Left ventricle myocardium inferior (tissue), 1 donor: ENCODE measurements at places on chromosomes 4 and X. TPM values are rescaled to one million over a fixed set of nuclear protein-coding genes. Genes with fewer than 3 reads are reported as not detected.

DNA sequence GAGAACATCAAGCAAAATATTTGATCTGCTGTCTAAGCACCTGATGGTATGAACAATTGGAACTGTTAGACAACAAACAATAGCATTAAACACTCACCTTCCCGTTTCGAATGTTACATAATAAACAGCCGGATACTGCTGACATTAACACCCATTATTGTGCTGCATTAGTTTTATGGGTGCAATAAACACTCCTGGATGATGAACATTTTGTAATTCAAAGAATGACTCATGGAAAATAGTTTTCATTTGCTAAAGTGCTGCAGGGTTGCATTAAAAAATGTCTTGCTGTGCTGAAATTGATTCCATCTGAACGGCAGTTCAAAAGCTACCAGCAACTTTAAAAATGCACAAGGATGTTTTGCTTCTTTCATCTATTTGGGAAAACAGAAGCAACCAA, 100.8 kb upstream of the SORBS2 start:
- H3K4me3 ChIP-seq: no peak overlapping the region
- no peak for DNase-seq
- H3K4me1 ChIP-seq: no peaks in the 10 kb centered on the region
- H3K36me3 ChIP-seq: no peaks in the 10 kb centered on the region

- H3K36me3 ChIP-seq: no peaks in the 10 kb centered on the region
- H3K4me3 ChIP-seq: no peak overlapping the region
- no peak overlapping the region for H3K27ac ChIP-seq
- no peak for DNase-seq
- peaks cover 15% of the 10 kb centered on the region for H3K4me1 ChIP-seq
These were observed 372.6 kb downstream of the BCOR start for GRCh38 chrX:39725114-39725513.

- no peak overlapping the region for H3K27ac ChIP-seq
- peaks cover 38% of the 10 kb centered on the region for H3K4me1 ChIP-seq
- H3K27me3 ChIP-seq: no peaks in the 10 kb centered on the region
- peaks cover under 1% of the 10 kb centered on the region for H3K36me3 ChIP-seq
These were observed 1.4 kb upstream of the UFSP2 start for GRCh38 chr4:185426960-185427688.

- DNase-seq: peak; percentile 43
- no peaks in the 10 kb centered on the region for H3K27me3 ChIP-seq
- H3K4me3 ChIP-seq: no peak overlapping the region
- H3K27ac ChIP-seq: peak overlapping the region; percentile 66
These were observed 66.4 kb downstream of the DIPK2B start for GRCh38 chrX:45134315-45134731.

- no peaks in the 10 kb centered on the region for H3K27me3 ChIP-seq
- DNase-seq: no peak
- no peak overlapping the region for H3K27ac ChIP-seq
- H3K4me3 ChIP-seq: no peak overlapping the region
These were observed 332.9 kb upstream of the PITX2 start for GRCh38 chr4:110955748-110956147.

DNA sequence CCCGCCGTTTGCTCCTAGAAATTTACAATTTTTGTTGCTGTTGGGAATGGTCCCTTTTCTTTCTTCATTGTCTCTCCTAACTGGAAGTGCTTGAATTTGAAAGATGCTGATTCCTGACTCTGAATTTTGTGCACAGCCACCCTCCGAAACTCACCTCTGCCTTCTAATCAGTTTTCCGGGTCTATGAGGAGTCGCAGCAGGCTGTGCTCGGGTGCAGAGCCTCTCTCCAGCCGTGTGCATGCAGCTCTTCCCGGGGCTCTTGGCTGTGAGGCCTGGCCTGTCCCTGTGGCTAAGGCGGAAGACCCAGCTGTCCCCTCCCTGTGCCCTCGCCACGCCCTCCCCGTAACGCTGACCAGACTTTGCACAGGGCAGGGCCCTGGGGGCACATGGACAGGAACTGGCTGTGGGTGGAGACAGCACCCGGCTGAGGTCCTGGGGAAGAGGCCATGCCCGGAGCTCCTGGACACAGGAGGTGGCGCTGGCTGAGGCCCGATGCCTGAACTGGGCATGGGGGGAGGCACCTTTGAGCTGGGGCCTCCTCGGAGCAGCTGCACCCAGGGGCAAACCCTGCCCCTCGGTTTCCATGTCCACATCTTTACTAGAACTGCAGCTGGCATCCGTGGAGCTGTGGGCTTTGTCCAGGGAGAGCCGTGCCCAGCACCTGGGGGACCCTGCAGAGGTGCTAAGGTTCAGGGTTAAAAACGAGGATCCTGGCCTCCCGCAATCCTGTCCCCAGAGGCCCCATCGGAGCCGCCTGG, 32.6 kb upstream of the SPON2 start:
- no peak overlapping the region for H3K4me3 ChIP-seq
- DNase-seq: no peak
- H3K27me3 ChIP-seq: no peaks in the 10 kb centered on the region
- H3K27ac ChIP-seq: no peak overlapping the region
- H3K4me1 ChIP-seq: peaks cover 53% of the 10 kb centered on the region

DNA sequence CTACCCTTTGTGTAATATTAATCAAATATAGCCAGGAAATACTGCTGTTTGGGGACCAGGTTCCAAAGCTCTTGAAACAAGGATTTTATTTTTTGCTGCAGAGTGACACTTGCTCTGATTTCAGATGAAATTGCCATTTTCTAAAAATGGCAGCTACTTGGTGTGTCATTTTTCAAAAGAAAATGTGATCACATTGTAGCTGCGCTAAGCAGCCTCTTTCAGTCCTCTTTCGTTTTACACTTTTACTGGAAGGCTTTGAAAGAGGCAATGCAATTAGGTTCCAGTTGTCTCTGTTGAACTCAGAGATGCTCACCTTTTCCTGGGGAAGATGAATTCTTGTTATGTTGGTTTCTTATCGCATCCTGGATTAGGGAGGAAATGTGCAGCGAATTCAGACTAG, 85.1 kb downstream of the CT47B1 start:
- H3K36me3 ChIP-seq: no peaks in the 10 kb centered on the region
- H3K4me1 ChIP-seq: peaks cover 14% of the 10 kb centered on the region
- H3K4me3 ChIP-seq: no peak overlapping the region
- H3K27me3 ChIP-seq: no peaks in the 10 kb centered on the region

DNA sequence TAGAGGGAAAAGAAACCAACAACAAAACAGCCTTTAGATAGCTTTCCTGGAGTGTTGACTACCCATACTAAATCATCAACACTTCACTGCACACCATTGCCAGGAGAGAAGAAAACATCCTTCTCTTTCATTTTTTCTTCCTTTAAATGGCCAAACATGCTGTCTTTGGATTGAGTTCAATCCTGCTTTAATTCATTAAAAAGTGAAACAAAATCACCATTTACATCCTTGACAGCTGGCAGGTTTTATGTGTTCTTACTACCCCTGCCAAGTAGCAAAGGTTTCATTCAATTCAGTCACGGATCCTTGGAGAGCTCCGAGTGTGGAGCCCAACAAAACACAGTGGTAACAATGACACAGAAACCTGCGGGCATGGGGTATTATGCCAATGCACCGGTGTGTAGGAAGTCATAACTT, 568.3 kb downstream of the ANKRD50 start:
- no peak overlapping the region for H3K27ac ChIP-seq
- H3K4me1 ChIP-seq: peaks cover 29% of the 10 kb centered on the region
- H3K27me3 ChIP-seq: no peaks in the 10 kb centered on the region
- no peak overlapping the region for H3K4me3 ChIP-seq
- no peak for DNase-seq

DNA sequence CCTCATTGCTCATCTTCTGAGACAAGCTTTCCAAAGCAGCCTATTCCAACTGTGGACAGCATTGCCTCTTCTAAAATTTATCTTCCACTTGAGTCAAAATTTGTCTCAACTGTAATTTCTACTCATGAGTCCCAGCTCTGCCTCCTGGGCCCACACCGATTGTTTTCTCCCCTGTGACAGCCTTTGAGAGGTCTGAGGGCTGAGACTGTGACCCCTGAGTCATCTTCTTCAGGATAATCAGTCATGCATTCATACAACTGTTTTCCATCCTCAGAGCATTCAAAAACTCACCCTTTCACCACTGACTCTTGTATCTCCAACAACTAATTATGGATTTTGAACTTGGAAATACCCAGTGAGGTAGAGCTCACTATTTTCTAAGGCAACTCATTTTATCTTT, 228.1 kb downstream of the EDA2R start:
- H3K27ac ChIP-seq: no peak overlapping the region
- H3K36me3 ChIP-seq: no peaks in the 10 kb centered on the region

DNA sequence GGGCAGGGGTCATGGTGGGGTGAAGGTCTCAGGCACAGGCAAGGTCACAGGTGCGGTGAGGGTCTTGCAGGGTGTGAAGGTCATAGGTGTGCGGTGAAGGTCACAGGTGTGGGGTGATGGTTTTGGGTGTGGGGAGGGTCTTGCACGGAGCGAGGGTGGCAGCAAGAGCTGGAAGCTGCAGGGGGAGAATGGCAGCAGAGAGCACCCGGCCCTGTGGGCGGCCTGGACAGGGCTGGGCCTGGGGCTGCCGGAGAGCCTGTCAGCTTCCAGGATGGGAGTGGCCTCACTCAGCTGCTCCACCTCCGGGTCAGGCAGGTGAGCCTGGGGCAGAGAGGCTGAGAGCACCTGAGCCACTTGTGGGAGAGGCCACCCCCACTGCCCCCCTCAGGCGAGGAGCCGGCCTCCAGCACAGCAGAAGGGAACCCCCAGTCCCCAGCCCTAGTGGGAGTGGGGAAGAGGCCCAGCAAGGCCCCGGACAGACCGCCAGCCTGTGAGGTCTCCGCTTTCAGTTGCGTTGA, 1.5 kb downstream of the MSANTD1 start:
- H3K27me3 ChIP-seq: no peaks in the 10 kb centered on the region
- H3K4me3 ChIP-seq: no peak overlapping the region
- H3K36me3 ChIP-seq: peaks cover 6% of the 10 kb centered on the region
- DNase-seq: no peak

GRCh38 chr4:128513664-128514484, 226.3 kb upstream of the PGRMC2 start:
- H3K27ac ChIP-seq: no peak overlapping the region
- no peaks in the 10 kb centered on the region for H3K27me3 ChIP-seq
- no peak overlapping the region for H3K4me3 ChIP-seq
- H3K36me3 ChIP-seq: no peaks in the 10 kb centered on the region
- DNase-seq: no peak

- no peaks in the 10 kb centered on the region for H3K27me3 ChIP-seq
- no peak overlapping the region for H3K27ac ChIP-seq
- H3K36me3 ChIP-seq: peaks cover 34% of the 10 kb centered on the region
These were observed 58.0 kb downstream of the CLOCK start for GRCh38 chr4:55488716-55489115.

DNA sequence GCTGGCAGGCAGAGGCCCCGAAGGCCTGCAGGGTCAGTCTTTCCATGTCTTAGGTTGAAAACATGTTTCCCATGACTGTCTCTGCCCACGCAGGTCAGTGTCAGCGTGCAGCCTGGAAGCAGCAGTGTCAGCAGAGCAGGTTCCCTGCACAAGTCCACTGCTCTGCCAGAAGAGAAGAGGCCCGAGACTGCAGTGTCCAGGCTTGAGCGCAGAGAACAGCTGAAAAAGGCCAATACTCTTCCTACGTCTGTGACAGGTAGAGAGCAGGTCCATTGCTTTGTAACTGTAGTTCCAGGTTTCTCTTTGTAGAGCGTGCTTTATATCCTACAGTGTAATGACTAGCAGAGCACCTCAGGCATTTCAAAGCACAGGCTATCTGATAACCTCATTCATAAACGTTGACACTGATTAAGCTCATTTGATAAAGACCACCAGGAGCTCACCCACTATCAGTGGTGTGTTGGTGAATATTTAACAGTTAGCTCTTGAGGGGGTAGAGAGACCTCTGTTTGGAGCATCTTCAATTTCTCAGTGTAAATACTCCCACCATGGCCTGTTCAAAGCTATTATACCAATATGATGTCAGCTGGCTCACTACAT, 63.2 kb downstream of the AASDH start:
- no peaks in the 10 kb centered on the region for H3K36me3 ChIP-seq
- no peak overlapping the region for H3K4me3 ChIP-seq
- H3K27ac ChIP-seq: no peak overlapping the region
- DNase-seq: no peak
- peaks cover 4% of the 10 kb centered on the region for H3K27me3 ChIP-seq

GRCh38 chr4:79211490-79211889, 114.4 kb downstream of the NAA11 start:
- no peaks in the 10 kb centered on the region for H3K27me3 ChIP-seq
- no peak overlapping the region for H3K27ac ChIP-seq
- H3K4me3 ChIP-seq: no peak overlapping the region
- no peaks in the 10 kb centered on the region for H3K4me1 ChIP-seq

GRCh38 chrX:12383196-12383595, 244.9 kb downstream of the FRMPD4 start:
- H3K27me3 ChIP-seq: peaks cover 6% of the 10 kb centered on the region
- no peaks in the 10 kb centered on the region for H3K36me3 ChIP-seq
- H3K27ac ChIP-seq: no peak overlapping the region
- no peaks in the 10 kb centered on the region for H3K4me1 ChIP-seq

GRCh38 chr4:55216863-55217635, 91.7 kb upstream of the KDR start:
- no peak for DNase-seq
- H3K4me3 ChIP-seq: no peak overlapping the region
- no peaks in the 10 kb centered on the region for H3K36me3 ChIP-seq
- H3K27me3 ChIP-seq: no peaks in the 10 kb centered on the region
- H3K27ac ChIP-seq: no peak overlapping the region

DNA sequence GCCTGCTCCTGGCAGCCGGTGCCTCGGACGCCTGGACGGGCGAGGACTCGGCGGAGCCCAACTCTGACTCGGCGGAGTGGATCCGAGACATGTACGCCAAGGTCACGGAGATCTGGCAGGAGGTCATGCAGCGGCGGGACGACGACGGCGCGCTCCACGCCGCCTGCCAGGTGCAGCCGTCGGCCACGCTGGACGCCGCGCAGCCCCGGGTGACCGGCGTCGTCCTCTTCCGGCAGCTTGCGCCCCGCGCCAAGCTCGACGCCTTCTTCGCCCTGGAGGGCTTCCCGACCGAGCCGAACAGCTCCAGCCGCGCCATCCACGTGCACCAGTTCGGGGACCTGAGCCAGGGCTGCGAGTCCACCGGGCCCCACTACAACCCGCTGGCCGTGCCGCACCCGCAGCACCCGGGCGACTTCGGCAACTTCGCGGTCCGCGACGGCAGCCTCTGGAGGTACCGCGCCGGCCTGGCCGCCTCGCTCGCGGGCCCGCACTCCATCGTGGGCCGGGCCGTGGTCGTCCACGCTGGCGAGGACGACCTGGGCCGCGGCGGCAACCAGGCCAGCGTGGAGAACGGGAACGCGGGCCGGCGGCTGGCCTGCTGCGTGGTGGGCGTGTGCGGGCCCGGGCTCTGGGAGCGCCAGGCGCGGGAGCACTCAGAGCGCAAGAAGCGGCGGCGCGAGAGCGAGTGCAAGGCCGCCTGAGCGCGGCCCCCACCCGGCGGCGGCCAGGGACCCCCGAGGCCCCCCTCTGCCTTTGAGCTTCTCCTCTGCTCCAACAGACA, 4.4 kb downstream of the SOD3 start:
- DNase-seq: no peak
- peak overlapping the region; percentile 53 for H3K4me3 ChIP-seq
- H3K36me3 ChIP-seq: no peaks in the 10 kb centered on the region
- peaks cover 44% of the 10 kb centered on the region for H3K4me1 ChIP-seq
- H3K27me3 ChIP-seq: peaks cover 32% of the 10 kb centered on the region
- peak overlapping the region; percentile 58 for H3K27ac ChIP-seq

GRCh38 chrX:74280759-74281158, 23.2 kb upstream of the ZCCHC13 start:
- DNase-seq: no peak
- peaks cover 59% of the 10 kb centered on the region for H3K36me3 ChIP-seq
- no peak overlapping the region for H3K27ac ChIP-seq
- no peaks in the 10 kb centered on the region for H3K27me3 ChIP-seq
- peaks cover 30% of the 10 kb centered on the region for H3K4me1 ChIP-seq

The PHKA2 gene
- total RNA-seq: 41.2 TPM

The KIT gene
- total RNA-seq: 1.2 TPM

The DTHD1 gene
- not detected for total RNA-seq

The INTS6L gene
- total RNA-seq: 2.3 TPM

The LUZP4 gene
- not detected for total RNA-seq

The SOX3 gene
- total RNA-seq: not detected

The RBM46 gene
- not detected for total RNA-seq

The FSTL5 gene
- total RNA-seq: not detected

The MFAP3L gene
- total RNA-seq: 3.1 TPM
